HAP-1 (cell line): ENCODE measurements at places on chromosomes 3 and 15.
A peak's percentile ranks its signal among the peaks of the same experiment; 100 is the strongest.

DNA sequence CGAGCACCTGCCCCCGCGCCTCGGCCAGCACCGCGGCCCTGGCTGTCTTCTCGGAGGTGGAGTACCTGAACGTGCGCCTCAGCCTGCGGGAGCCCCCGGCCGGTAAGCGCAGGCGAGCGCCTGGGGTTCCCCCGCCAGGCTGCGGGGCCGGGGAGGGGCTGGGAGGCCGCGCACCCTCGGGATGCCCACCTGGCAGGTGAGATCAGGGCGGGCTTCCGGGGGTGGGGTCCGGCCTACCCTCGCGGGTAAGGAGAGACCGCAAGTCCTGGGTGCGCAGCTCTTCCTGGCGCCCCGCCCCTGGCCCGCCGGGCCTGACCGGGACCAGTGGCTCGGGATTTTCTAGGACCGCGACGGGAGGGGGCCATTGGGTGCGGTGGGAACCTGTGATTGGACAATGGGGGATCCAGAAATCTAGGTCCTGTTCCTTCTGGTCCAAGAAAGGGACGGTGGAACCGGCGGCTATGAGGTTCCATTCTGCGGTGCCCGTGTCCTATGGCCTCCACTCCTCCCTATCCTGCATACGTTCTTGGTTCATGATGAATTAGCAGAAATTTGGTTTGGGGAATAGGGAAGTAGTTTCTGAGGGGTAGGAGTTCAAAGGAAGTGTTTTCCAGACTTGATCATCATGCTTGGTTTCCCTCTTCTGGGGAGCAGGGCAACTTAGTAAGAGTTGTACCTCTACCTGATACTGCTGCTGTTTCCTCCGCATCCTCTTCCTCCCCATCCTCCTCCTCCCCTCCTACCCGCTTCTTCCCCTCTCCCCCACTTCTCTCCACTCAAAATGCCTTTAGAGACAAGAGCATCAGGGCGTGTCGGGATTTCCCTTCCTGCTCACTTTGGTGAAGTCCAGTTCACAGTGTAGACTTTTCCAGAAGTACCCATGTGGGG, 808 bp downstream of the ARRDC4 start:
- DNase-seq = peak; percentile 37

DNA sequence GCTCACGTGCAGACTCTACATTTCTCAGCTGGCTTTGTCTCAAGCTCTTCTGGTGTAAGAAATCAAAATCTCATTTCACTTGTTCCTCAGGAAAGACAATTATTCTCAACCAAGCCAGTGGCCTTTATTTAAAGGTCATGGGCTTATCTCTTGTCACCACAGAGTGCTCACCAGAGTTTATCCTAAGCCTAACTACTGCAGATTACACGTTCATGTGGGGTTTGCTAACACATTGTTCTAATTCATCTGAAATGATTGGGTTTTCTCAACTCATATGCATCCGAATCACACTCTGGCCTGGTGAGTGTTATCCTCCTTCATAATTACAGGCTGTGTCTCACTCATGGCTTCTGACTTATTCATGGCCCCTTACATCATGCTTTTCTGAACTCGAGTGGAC, 83.3 kb upstream of the TSC22D2 start:
- DNase-seq = no peak

GRCh38 chr15:71916834-71917233, 106.5 kb downstream of the NR2E3 start:
- DNase-seq = no peak

DNA sequence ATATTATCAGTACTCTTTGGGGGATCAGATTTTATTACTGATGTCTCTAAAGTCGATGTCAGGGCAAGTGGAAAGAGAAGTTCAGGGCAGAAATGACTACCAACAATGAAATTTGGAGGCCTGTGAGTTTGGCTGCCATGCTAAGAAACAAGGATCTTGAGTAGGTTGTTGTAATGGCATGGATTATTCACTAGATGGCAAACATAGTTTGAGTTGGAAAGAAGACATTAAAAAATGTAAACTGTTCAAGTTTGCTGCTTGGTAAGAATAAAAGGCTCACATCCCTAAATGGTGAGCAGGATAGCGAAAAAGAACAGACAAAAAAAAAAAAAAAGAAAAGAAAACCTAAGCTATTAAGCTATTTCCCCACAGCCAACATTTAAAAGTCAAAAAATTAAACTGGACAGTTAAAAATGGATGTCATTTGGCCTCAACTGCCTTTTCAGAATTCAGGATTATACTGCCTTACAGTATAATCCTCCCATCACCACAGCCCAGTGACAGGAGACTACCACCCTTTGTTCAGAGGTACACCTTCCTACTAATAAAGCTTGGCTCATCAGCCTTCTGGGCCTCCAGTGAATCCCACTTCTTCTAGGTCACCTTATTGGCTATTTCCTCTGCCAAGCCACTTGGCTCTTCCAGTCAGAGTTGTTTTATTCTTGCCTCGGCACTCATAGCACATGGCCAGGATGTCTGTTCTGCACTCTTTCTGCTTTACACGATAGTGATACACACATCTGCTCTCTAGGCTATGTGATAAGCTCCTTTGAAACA, 163.7 kb downstream of the PLD1 start:
- DNase-seq = peak; percentile 57

DNA sequence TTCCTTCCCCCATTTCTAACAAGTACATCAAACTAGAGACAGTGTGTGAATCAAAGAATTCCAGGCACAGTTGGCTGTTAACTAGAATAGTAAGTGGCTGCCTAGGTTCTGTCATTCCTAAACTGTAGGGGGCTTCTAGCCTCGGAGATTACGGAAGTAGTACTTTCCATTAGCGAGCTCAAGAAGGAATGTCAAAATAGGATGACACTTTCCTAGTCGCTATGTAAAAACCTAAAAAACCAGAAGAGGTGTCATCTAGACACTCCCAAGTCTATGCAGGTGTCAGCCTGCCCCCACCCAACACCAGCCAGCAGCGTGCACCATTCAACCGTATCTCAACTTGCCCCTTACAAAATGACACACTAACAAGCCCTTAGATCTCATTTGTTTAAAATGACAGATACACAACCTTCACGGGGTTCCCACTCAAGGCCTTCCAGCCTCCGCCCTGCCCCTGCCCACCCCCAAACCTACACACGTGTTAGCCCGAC, 874 bp downstream of the INO80 start:
- peak; percentile 64 for DNase-seq

DNA sequence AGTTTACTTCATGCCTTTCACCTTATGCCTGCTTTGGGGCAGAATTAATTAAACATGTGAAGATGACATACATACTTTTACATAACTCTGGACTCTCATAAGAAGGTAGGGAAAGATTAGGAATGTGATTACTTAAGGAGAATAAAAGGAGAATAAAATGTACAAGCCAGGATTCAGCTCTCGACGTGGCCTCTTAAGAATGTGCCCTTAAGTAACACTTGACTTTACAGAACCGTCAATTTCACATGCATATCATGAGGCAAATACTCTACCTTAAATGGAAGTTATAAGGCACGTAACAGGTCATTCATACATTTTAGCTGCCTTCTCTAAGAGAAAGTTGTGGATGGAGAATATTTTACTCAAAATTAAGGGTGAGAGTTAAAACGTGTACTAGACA, 263.7 kb upstream of the LMCD1 start:
- no peak for DNase-seq

GRCh38 chr3:10440684-10441083, 64.7 kb downstream of the ATP2B2 start:
- no peak for DNase-seq

DNA sequence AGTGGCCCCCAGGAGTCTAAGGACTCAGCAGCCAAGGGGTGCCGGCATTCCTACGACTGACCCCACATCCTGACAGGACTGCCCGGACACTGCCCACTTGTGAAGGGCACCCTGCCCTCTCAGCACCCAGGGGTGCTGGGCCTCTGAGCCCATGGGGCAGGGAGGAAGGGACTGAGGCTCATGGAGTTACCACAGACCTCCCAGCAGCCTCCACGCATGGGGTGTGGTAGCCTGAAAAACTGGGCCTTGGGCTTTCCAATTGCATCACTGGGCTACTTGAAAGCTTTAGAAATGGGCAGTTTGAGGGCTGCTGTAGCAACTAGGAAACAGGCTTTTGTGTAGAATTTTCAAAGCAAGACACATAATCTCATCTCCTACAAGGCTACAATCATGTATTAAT, 13.2 kb downstream of the TKT start:
- no peak for DNase-seq

- no peak for DNase-seq
Measured at GRCh38 chr3:53491276-53491675, 3.1 kb upstream of the CACNA1D start.

DNA sequence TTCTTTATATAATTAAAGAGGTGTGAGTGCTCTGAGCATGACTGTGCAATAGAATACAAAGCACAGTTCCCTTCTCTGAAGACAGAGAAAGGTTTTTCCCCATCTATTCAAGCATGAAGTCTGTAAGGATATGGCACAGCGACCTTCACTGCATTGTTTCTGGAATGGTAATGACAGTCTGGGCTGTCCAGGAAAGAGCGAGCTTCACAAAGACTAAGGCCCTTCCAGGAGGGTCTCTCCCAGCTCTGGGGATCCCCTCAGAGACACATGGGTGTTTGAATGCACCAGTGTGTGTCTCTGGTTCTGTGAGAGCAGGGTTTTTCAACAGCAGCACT, 179.9 kb upstream of the NR2E3 start:
- no peak for DNase-seq

DNA sequence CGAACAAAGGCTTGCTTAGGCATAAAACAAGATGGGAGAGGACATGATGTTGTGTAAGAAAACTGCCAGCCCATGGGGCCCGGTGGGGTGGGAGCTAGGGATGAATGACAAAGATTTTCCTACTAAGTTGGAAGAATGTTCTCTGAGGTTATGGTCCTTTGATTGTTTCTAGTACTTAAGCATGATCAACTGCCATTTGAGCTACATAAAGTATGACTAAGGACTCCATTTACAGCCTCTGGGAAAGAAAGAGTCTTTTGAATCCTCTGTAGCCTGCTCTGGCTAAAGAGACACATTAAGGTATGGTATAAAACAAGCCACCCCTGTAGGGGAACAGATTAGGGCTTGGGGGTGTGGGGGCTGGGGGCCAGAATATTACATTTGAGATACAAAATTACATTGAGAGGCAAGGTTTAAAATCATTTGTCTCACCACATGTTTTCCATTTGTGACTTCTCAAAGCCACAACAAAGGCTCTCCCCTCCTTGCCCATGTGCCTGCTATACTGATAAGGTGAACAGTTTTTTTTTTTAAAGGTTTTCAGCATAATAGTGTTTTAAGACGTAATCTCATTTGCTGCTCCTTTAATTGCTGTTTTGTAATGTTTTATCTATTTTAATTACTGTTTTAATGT, 323.4 kb downstream of the CHST2 start:
- DNase-seq = no peak

GRCh38 chr3:69090021-69090420, 5.3 kb downstream of the ARL6IP5 start:
- DNase-seq = no peak

DNA sequence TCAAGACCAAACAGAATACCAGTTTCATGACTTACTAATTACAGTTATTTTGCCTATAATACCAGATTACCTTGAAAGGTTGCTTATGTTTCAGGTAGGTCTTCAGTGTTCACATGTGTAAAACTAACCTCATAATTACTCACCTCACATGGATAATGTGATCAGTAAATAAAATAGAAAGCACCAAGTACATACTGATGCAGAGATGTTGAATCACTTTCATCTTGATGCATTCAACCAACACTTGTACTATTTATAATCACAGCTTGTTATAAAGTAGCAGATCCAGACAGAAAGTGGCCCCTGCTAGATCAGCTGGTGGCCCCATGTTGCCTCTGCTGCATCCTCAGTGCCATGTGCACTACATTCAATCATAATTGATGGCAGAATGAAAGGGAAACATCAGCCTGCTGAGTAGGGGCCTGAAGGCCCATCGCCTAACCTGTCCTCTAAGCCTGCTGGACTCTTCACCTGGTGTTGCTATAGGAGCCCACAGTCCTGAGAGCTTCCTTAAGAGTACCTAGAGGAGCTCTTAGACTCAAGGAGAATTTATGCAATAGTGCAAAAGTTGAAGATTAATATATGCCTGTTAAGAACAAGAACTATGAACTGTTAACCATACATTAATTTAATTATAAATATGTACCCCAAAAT, 154.3 kb downstream of the PLCL2 start:
- DNase-seq = no peak
